CD4-positive, alpha-beta T cell treated with Interleukin-1 beta for 1 hour (primary cell): ENCODE measurements at places on chromosomes 2 and 18.

- no peak for DNase-seq
Measured at GRCh38 chr2:227154986-227155774, 8.8 kb downstream of the COL4A4 start.

- no peak for DNase-seq
Measured at GRCh38 chr2:121085801-121086200, 199.2 kb downstream of the TFCP2L1 start.

DNA sequence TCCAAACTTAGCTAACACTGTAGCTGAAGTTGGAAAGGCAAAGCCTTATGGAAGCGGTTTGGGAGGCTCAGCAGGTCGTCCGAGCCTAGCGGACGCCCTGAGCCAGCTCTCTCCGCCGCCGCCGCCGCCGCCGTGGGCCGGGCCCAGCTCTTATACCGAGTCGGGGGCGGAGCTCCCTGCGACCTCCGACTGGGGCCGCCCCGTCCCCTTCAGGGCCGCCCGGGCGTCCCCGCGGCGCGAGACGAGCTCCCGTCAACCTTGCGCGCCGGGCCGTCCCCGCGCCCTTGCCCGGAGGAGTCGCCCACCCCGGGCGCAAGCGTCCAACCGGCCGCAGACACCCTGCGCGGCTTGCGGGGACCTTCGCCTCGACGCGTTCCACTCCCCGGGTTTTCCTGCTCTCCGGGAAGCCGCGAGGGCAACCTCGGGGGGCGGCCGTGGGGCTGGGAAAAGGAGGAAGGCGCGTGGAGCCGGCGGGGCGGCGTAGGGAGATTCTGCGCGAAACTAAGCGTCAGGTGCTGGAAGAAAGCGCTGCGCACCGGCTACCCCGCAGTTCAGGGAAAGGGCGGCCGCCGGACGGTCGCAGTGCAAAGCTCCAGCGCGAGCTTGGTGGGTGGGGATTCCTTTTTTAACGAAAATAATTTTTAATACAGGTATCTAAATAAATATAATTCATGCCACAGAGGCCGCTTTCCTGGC, at the start of gene SLC40A1:
Gene SLC40A1 (minus strand): TSS at position 129 of the 696 bp plus-strand sequence. CDS start 326 bp downstream, outside the sequence.
- DNase-seq = peak; percentile 64

- no peak for DNase-seq
Measured at GRCh38 chr2:127134235-127134634, 27.3 kb upstream of the BIN1 start.

GRCh38 chr2:105445976-105446375, 47.1 kb upstream of the FHL2 start:
- no peak for DNase-seq

DNA sequence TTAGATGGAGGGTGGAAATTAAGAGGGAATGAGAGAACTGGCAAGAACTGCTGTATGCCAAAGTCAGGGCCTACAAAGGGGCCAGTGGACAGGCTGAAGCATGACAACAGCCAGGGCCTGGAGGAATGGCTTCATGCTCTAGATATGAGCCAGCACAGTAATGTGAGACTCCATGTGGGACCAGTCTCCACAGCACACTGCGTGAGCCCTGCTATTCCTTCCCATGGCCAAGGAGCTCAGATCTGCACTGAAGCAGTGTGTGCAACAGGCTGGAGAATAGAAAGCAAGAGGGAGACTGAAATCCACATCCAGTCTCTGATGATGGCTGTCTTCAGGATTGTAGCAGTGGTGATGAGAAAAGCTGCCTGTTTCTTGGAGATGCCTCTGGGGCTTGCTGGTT, 162.8 kb downstream of the TPGS2 start:
- no peak for DNase-seq

DNA sequence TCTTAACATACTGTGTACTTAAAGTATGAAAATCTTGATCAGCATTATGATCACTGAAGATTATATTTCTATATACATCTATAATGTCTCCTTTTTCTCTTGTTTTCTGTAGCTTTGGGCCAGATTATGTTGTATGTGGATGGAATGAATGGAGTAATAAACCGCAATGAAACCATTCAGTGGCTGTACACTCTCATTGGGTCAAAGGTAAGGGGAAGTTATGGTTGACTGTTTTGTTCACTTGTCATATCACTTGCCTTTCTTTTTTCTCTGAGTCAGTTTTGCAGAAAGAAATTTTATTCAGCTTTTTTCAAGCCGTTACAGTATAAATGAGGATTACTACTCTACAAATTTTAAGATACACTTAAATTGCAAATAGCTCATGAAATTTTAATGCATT, 252.5 kb downstream of the TPGS2 start:
- DNase-seq = no peak

DNA sequence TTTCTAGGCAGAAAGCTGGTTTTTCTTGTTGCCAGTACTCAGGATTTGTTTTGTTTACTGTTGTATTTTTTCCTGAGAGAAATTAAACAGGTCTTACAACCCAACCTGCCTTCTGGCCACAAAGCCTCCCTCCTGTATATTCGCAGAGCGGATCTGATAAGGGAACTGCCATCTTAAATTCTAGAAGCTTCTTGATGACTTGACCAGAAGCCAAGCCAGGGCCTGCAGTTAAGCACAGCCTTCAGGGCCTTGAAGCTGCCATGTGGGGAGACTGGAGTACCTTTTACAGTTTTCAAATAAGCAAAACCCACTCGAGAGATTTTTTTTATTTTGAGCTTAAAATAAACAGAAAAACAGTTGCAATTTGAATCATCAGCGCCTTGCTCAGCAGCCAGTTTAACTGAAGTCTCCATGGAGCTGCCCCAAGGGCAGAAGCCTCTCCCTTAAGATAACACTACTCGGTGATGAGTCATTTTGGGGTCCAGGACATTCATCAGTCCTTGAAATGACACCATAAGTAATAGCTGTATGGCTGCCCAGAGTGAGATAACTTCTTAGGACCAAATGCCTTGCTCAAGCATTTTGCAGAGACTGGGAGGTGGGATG, 51.5 kb upstream of the PHLPP1 start:
- DNase-seq = no peak

- no peak for DNase-seq
Measured at GRCh38 chr2:71864085-71864484, 283.6 kb downstream of the CYP26B1 start.

- DNase-seq = no peak
Measured at GRCh38 chr2:33425586-33426031, 50.8 kb upstream of the RASGRP3 start.

- no peak for DNase-seq
Measured at GRCh38 chr2:108905906-108906305, 83.1 kb downstream of the EDAR start.

- DNase-seq = no peak
Measured at GRCh38 chr18:658947-659533, 1.6 kb downstream of the TYMS start.

DNA sequence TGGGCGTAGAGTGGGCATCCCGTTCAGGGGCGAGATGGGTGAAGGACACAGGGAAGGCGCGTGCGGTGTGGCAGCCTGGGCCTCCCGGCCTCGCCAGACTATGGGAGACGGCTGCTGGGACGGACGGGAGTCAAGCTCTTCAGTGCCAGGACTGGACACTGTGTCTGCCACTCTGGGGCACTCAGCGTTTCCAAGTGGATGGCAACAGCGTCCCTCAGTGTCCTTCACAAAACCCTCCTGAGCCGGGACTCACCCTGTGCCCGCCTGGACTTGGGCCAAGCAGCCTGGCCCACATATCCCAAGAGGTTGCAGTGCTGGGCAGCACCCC, 16.3 kb upstream of the BOK start:
- no peak for DNase-seq

- no peak for DNase-seq
Measured at GRCh38 chr2:158664987-158665386, 130.1 kb upstream of the DAPL1 start.

GRCh38 chr2:210442457-210442856, 34.1 kb downstream of the LANCL1 start:
- no peak for DNase-seq

DNA sequence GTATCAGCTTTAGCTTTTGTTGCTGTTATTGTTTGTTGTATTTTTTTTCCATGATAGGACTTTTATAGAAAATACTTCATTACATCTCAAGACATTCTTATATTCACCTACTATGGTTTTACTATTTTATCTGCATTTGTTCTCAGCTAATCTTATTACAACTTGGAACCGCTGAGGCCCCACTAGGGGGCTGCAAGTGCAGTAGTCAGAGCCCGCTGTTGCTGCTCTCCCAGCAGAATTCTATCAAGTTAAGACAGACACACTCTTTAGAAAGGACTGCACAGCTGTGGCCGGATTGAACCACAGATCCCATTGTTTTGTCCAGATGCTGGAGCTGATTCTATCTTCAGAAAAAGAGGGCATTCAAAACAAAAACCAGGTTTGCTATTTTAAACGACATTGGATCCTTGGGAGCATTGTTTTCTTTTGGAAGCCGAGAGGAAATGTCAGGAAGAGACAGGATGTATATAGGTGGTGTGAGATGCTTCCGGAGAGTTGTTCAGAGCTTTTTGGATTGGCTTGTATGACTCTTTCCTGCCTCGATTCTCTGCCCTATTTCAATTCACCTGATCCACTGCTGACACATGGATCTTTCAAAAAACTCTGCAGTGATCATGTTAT, 105.7 kb upstream of the GAREM1 start:
- no peak for DNase-seq

DNA sequence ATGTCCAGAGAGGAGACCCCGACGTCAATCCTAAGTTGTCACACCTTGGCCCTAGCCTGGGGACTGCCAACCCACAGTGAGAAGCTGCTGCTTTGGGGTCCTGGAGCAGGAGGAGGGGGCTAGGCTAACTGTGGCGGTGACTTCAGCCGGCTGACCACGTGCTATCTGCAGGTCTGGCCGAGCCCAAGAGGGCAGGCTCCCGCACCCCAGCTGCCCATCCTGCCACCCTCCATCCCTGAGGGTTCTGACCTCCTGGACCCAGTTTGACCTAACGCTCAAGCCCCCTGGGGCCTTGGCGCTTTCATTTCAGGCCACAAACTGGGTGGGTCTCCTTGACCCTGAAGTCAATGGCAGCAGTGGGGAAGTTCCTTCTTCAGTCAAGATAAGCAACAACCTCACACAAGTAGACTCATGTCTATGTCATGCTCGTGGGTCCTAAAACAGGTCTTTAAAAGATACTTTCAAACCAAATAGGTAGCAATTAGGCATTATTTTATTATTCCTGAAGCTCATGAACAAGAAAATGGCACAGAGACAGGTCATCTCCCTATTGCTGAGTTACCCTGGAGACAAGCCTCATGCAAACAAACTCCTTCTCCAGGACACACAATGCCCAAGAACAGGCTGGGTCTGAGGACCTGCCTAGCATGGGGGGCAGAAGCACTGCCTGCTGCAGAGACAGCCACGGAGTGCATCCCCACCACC, 2.3 kb downstream of the HES6 start:
- DNase-seq = no peak

GRCh38 chr2:53784436-53784835, 2.3 kb downstream of the ASB3 start:
- DNase-seq = no peak

DNA sequence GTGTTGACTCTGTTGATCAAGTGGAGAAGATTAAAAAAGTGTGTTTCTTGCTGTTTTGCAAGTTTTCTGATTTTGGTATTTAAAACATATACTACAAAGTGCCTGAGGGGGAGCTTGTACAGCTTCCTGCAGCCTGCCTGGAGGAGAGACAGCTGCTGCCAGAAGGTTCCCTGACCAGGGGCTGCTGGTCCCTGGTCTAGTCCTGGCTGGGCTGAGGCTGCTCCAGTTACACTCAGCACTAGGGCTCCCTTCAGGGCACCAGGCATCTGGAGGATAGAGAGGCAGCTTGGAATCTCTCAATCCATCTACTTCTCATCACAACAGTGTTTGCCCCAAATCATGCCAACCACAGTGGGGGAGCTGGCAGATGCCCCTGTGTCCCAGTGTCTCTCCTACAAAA, 4.8 kb downstream of the MC2R start:
- DNase-seq = no peak

GRCh38 chr2:9908639-9909038, 42.9 kb upstream of the GRHL1 start:
- no peak for DNase-seq

- peak; percentile 81 for DNase-seq
Measured at GRCh38 chr2:25161055-25161781, 7.2 kb downstream of the POMC start.
